Stimulated activated CD4-positive, alpha-beta T cell treated with anti-CD3 and anti-CD28 coated beads, Interleukin-4, amount 100 ng/mL, for 1 hour (primary cell): ENCODE measurements at places on chromosomes 3 and 15.

DNA sequence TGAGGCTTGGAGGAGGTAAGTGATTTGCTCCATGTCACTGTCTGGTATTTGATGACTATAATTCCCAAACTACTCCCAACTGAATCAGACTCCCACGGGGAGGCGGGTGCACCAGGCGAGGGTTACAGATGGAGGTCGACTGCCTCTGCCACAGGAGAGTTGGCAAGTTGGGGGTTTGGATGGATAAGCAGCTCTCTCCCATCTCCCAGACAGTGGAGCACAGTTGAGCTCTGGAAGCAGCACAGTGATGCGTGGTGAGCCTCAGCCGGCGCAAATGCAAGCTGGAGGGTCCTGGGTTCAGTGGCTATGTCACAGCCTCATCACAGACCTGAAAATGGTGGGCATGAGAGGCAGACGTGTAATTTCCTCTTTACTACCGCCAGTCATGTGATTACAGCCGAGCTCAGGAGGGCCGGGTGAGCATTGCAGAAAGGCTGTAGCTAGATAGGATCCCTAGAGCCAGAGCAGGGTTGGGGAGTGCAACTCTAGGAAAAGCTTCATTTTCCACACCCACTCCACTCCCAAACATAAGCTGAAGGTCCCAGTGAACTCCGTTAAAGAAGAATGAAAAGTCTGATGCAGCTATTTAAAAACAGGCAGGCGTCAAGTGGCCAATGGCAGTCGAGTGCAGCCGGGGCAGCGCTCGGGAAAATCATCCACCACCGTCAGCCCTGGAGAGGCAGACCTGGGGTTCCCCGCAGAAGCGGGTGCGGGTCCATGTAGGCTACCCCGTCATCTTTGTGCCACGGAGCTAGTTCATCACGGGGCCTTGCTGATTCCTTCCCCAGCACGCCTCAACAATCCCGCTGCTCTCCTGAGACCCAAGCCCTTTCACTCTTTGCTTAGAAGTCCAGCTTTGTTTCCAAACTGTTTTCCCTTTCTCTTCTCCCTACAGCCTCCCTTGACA lies 33.3 kb upstream of the VPS8 start:
- no peak for DNase-seq

- DNase-seq, result no peak
Observed at GRCh38 chr3:72894976-72895552, 7.2 kb downstream of the GXYLT2 start.

- peak; percentile 60 for DNase-seq
Observed at GRCh38 chr15:67884514-67885174, 44.8 kb upstream of the RNU6-1 start.

GRCh38 chr15:36406366-36406765 lies 173.1 kb upstream of the CDIN1 start:
- DNase-seq, result no peak

- no peak for DNase-seq
Observed at GRCh38 chr15:63277893-63278456, 570 bp downstream of the APH1B start.

DNA sequence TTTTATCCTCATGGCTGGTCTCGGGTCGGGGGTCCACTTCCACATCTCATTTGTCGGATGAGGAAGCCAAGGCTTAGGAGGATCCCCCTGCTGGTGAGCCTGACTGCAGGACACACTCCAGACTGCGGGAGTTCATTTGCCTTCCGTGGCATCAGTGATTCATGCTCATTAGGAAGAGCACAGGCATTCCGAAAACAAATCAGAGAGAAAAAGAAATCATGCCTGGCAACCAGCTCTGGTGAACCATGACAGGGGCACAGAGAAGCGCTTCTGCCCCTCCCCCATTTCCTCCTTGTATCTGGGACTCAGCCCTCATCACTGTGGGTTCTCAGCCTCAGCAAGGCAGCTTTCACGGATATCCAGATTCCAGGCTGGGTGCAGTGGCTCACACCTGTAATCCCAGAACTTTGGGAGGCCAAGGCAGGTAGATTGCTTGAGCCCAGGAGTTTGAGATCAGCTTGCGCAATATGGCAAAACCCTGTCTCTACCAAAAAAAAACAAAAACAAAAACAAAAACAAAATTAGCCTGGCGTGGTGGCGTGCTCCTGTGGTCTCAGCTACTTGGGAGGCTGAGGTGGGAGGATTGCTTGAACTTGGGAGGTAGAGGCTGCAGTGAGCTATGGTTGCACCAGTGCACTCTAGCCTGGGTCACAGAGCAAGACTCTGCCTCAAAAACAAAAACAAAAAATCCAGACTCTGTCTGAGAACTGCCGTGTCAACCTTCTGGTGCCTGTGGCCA lies 28.4 kb downstream of the IRAK2 start:
- DNase-seq, result peak; percentile 62

DNA sequence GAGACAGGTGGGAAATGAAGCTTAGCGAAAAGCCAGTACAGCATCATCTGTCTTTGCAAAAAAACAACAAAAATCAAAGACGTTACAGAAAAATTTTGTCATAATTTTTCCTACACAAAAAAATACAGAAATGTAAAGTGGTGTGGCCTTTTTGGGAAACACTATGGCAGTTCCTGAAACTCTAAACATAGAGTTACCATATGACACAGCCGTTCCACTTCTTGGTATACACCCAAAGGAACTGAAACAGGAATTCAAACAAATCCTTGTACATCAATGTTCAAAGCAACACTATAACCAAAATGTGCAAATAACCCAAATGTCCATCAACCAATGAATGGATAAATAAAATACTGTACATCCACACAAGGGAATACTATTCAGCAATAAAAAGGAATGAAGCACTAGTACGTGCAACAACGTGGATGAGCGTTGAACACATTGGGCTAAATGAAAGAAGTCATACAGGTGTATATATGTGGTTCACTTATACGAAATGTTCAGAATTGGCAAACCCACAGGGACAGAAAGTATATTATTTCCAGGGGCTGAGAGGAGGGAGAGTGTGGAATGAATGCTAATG lies 46.8 kb downstream of the GLB1 start:
- no peak for DNase-seq

- DNase-seq, result peak; percentile 16
Observed at GRCh38 chr15:82933576-82933975, 18.9 kb downstream of the HOMER2 start.

DNA sequence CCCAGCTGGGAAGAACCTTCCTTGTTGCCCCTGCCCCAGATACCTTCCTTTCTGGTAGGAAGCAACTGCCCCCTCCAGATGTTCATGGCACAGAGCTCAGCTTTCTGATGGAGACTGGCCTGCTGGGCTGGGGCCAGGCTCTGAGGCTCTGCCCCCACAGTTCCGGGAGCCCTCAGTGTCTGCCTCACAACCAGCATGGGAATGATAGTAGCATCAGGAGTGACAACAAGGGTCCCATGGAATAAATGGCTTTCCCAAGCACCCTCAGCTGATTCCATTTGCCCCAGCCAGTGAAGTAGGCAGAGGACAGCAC lies 65.6 kb upstream of the IQSEC1 start:
- no peak for DNase-seq

- no peak for DNase-seq
Observed at GRCh38 chr3:40939741-40940130, 259.6 kb upstream of the CTNNB1 start.

DNA sequence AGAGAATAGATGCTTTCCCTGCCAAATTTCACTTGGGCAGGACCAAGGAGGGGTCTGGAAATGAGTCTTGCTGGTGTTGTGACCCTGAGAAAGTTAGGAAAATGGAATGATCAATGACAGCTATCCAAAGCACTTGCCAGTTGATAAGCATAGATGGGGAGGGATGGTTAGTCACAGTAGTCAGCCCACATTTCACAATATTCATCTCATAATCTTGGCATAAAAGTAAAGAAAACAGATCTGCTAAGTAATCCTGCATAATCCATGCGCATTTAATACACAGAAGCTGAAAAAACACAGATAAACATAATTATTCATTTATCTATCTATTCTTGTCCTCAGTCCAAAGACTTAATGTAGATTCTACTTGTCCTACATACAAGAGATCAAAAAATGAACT lies 184.1 kb downstream of the ZIC4 start:
- no peak for DNase-seq
